ENCODE measurements at places on chromosomes 3 and 15.

GRCh38 chr3:24128199-24129005 lies 183.3 kb downstream of the NR1D2 start:
- DNase-seq: no peak

DNA sequence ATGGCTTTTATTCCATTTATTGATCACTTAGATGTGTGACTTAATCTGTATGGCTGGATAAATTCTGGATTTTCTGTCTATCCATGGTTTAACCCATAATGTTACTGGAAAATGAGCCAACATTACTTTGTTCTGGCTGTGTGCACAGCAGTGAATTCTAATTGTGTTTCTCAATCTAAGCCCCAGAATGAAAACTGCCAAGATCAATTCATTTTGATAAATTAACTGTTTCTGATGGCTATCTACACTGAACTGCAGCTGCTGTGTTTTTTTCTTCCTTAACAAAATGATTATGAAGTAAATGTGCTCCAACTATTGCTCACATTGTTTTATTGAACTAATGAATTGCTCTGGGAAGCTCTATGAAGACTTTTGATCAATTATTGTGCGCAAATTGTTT lies 35.7 kb upstream of the CPB1 start:
- DNase-seq: no peak

- peak; percentile 4 for DNase-seq
Measured at GRCh38 chr3:192802957-192803899, 75.9 kb upstream of the FGF12 start.

DNA sequence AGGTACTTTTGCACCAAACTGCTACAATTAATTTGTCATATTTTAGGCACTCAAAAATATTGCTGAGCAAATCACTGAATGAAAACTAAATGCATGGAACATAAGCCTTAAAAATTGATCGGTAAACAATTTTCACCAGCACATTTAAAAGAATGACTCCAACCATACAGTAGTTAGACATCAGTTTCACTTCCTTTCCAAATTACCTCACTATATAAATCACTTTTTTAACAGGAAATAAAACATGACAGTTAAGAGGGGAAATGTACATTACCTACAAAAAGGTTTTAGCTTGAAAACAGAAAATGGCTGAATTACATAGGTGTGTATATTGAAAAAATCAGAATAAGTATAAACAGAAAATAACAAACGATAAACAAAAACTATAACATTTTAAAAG lies 108.4 kb downstream of the SERPINI1 start:
- DNase-seq: no peak

- no peak for DNase-seq
Measured at GRCh38 chr15:36364377-36364776, 215.0 kb upstream of the CDIN1 start.

GRCh38 chr15:75995611-75996010 lies 16.6 kb downstream of the NRG4 start:
- no peak for DNase-seq

DNA sequence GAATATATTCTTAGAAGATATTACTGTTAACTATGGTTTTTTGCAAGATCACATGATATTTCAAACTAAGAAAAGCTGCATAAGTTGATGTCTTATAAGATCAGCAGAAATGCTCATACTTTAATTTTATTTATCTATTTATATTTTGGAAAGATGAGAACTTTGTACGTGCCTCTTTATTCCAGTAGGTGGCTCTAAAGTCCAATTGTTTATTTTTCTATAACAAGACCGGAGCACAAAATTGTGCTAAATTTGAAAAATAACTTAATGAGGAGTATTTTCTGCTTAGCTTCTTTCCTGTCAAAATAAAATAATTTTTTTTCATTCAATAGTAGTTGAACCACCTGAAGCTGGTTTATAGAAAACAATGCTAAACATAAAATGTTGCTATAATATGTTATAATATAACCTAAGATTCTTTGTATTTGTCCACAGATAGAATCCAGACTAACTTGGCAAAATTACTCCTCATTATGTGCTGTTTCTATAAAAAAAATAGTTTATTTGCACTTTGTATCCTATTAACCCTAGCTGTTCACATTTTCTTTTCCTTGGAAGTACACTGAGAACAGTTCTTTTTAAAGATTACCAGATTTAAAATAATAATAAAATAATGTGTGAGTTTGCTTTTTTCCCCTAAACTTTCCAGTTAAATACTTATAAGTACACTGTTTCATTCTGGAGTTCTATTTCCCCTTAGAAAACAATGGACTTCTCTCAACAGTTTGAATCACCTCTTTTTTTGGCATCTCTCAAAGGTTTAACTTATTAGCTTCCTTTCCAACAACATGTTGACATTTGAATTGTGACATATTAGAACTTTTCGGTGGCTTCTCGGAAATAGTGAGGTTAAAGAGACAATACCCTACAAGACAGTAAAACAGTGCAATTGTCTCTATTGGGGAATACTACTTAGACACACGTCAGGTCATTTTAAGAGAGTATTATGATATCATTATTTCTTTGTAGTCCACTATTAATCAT lies 530.0 kb downstream of the MECOM start:
- DNase-seq: no peak

DNA sequence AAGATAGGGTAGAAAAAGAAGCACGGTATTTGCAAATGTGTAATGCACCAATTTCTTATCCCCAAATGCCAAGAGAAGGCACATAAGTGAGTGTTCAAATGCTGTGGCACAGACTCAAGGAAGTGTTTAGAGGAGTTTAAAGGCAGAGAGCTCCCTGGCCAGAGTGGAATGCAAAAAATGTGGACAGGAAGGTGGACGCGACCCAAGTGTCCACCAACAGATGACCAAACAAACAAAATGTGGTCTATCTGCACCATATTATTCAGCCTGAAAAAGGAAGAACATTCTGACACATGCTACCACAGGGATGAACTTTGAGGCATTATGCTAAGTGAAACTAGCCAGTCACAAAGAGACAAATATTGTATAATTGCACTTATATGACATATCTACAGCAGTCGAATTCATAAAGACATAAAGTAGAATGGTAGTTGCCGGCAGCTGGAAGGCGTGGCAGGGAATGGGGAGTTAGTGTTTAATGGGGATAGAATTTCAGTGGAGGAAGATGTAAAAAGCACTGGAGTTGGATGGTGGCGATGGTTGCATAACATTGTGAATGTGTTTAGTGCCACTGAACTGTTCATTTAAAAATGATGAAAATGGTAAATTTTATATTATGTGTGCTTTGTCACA lies 126.6 kb downstream of the SRGAP3 start:
- DNase-seq: no peak

- no peak for DNase-seq
Measured at GRCh38 chr15:38085931-38086568, 151.6 kb downstream of the TMCO5A start.

- DNase-seq: peak; percentile 8
Measured at GRCh38 chr3:141646760-141647561, 91.1 kb upstream of the RNF7 start.

DNA sequence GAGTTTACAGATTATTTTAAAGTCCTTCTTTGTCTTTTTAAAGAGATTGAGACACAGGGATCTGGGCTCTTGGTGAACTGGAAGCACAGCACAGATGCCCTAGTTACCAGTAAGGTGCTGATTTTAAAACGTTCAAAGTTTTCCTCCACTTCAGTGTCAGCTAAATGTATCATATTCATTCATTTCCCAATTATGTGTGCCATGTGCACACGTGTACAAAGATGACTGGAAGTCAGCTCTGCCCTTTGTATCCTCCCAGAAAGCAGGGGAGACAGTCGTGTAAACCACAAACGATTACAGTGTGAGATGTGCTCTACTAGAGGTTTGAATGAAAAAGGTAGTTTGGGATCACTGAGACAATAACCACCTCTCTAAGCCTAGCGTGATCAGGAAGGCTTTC lies 730 bp downstream of the ZKSCAN7 start:
- DNase-seq: no peak

- peak; percentile 5 for DNase-seq
Measured at GRCh38 chr15:39312984-39313383, 267.9 kb upstream of the THBS1 start.

DNA sequence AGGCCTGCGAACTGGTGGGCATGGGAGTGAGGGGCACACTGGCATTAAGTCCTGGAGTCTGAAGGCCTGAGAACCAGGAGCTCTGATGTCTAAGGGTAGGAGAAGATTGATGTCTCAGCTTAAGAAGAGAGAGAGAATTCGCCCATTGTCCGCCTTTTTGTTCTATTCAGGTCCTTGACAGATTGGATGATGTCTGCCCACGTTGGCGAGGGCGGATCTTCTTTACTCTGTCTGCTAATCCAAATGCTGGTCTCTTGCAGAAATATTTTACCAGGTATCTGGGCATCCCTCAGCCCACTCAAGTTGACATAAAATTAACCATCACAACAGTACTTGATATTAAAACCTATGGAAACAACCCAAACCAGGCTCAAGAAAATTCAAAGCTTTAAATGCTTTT lies 44.1 kb downstream of the MAP6D1 start:
- DNase-seq: no peak

GRCh38 chr3:127026036-127026435 lies 43.1 kb downstream of the PLXNA1 start:
- DNase-seq: no peak

- no peak for DNase-seq
Measured at GRCh38 chr15:70341566-70341965, 243.8 kb upstream of the TLE3 start.

- no peak for DNase-seq
Measured at GRCh38 chr3:148004331-148004730, 595.2 kb downstream of the ZIC1 start.

- no peak for DNase-seq
Measured at GRCh38 chr3:141051443-141052200, 475 bp downstream of the SPSB4 start.

GRCh38 chr15:88274553-88275460 lies 18.3 kb upstream of the NTRK3 start:
- DNase-seq: peak; percentile 42

DNA sequence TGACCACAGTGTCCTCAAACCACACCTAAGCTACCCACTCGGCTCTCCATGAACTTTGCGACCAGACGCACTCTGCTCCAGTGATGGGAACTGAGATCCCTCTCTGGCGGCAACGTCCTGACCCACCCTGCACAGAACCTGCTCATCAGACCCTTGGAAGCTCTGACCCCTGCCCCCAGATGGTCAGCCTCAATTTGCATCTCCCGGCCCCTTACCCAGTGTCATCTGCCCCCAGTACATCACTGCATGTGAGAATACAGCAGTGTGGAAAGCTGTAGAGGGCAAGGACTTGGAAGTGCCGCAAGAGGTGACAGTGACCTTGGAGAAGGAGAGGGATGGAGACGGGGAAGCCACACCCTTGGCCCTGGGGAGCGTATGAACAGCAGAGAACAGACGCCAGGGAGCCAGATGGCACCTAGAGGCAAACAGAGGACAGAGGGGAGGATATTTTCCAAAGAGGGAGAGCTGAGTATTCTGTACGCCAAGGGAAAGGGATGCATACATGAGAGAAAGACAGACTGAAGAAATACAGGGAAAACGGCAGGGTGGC lies 192.0 kb downstream of the XXYLT1 start:
- DNase-seq: no peak

GRCh38 chr3:12353796-12354525 lies 65.1 kb downstream of the PPARG start:
- no peak for DNase-seq

DNA sequence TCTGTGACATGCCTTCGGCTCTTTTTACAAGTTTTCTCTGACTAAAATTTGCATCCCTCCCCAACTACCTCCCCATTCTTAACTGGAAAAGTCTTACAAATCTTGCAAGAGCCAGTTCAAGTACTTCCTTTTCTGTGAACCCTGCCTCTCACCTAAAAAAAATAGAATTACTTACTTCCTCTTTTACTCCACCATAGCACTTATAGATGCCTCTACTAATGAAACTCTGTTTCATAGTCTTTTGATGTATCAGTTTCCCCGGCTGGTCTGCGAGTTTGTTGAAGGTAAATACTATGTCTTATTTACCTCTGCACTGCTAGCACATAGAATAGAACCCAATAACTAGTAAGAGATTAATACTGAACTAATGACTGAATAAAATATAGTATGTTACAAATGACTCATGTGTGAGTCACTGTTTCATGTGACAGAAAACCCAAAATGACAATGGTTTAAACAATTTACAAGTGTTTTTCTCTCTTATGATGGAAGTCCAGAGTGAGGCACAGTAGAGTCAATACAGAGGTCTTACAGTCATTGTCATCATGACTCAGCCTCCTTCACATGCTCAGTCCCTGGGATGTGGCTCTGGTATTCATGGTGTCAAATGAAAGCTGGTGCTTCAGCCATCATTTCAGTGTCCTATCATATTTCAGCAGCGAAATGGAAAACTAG lies 393.5 kb downstream of the RSL24D1 start:
- DNase-seq: no peak

DNA sequence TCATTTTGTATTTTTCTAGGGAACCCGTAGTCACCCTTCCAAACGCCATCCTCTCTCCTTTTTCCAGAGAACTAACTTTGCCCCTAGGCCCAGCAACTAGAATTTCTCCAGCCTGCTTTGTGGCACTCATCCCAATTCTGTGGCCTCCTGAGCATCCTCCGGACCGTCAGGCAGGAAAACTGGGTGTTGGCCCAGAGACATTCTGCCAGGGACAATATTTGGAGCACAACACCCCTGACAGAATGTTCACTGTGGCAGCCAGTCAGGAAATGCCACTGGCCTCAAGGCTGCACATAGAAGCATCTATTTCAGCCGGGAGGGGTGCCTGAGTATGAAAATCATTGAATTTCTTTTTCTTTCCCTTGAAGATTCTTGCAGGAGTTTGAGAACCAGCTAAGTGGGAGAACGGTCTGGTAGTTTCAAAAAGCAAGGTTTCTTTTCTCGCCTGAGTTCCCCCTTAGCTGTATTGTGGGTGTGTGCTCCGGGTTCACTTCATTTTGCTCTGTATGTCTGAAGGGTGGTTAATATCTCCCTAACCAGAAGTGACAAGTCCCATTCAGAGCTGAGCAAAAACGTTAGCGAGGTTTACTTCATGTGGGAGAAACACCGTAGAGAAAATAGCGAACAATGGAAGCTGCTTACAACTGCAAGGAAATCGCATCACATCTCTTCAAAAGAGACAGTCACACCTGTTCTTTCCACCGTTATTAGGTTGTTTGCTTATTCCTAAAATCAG lies 108.1 kb upstream of the TPM1 start:
- DNase-seq: no peak

DNA sequence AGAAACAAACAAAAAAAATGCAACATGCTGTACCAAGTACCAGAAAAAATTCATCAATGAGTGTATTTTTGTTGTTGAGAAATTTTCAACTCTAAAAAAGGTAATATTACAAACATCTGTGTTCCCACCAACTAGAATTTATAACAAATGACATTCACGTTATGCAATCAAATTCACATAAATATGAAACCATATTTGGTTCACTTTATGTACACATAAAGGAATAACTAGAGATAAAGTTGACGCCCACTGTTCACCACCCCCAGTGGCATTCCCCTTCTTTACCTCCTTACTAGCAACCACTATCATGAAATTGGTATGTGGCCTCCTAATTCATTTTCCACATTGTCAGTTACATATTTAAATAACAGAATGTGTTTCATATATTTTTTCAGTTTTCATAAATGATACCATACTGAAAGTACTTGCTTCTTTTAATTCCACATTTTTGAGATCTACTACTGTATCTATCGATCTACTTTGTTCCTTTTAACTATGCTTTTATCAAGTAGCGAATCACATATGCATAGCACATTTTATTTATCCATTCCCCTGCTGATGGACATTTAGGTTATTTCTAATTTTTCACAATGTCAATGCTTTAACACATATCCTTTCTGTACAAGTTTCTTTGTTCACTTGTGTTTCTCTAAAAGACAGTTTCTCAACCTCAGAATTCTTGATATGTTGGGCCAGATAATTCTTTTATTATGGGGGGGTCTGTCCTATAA lies 34.5 kb downstream of the TBC1D5 start:
- DNase-seq: no peak
